A673 (cell line): ENCODE measurements at places on chromosomes 13 and 19.
A peak's percentile ranks its signal among the peaks of the same experiment; 100 is the strongest.

GRCh38 chr19:41376241-41376997, at the start of gene TMEM91:
TSS of gene TMEM91 (plus strand) at chr19:41376533. CDS start at chr19:41378310, 1,777 bp downstream.
- DNase-seq: peak; percentile 44

DNA sequence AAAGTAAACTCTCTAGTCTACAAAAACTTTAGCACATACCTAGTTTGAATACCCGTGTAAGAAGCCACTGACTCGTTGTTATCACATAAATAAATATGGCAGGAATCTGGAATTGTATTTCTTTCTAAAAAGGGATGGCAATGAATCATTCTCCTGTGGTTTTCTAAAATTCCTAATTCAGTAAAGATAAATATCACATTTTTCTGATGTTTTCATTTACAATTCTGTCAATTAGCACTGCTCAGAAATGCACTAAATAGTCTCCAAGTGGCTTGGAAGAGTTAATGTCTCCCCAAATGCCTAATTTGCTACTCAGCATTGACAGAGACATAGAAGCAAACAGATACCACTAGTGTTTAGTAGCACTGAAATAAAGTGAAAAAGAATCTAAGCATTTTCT, 547.7 kb upstream of the SLITRK1 start:
- DNase-seq: no peak

GRCh38 chr13:39527961-39528660, 74.9 kb downstream of the LHFPL6 start:
- peak; percentile 60 for DNase-seq

DNA sequence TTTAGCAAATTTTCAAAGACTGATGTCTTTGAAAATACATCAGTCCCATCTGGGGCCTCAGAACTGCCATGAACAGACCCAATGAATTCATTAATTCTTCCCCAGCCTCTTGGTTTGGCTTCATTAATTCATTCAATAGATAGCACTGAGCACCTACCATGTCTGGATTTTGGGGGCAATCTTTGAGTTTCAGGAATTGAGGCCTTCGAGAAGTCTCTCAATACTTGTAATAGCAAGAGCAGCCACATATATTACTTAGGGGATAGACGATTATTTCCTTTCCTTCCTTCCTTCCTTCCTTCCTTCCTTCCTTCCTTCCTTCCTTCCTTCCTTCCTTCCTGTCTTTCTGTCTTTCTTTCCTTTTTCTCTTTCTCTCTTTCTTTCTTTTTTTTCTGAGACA, 64.8 kb downstream of the ALOX5AP start:
- peak; percentile 67 for DNase-seq

DNA sequence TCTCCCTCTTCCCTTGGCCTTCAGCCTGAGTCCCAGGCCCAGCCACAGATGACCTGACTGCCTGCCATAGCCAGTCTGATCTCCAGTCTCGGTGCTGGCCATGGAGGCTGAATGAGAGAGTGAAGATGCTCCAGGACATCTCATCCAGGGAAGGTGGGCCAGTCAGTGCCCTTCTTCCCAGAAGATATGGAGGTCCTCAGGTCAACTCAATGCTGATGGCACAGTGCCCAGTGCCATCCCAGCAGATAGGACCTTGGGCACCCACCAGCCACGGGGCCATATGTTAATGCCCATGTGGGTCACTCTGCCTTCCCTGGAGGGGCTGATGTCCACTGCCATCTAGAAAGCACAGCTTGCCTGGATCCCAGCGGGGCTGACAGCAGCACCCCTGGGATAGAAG, 7.2 kb downstream of the VSTM2B start:
- DNase-seq: no peak

- peak; percentile 32 for DNase-seq
Observed at GRCh38 chr19:10001899-10002298, 8.4 kb downstream of the COL5A3 start.

GRCh38 chr13:31131470-31131961, 30.2 kb downstream of the HSPH1 start:
- DNase-seq: no peak
